Cerebellar nuclear complex (tissue), 1 donor: ENCODE measurements at places on chromosomes 4 and X.

- no peak for DNase-seq
Measured at GRCh38 chr4:144799486-144799885, 153.5 kb downstream of the HHIP start.

- no peak for DNase-seq
Measured at GRCh38 chrX:114532111-114532805, 51.6 kb upstream of the HTR2C start.

- no peak for DNase-seq
Measured at GRCh38 chr4:28469387-28469786, 1608.7 kb downstream of the STIM2 start.

GRCh38 chr4:63904201-63904600 is 505.0 kb downstream of the TECRL start:
- DNase-seq, result no peak

- no peak for DNase-seq
Measured at GRCh38 chr4:61953386-61953785, 753.3 kb downstream of the ADGRL3 start.

- DNase-seq, result peak; percentile 50
Measured at GRCh38 chr4:24794916-24795665, at the start of gene SOD3. Gene SOD3 (plus strand): TSS chr4:24795573. CDS start chr4:24799522, 3,949 bp downstream.

DNA sequence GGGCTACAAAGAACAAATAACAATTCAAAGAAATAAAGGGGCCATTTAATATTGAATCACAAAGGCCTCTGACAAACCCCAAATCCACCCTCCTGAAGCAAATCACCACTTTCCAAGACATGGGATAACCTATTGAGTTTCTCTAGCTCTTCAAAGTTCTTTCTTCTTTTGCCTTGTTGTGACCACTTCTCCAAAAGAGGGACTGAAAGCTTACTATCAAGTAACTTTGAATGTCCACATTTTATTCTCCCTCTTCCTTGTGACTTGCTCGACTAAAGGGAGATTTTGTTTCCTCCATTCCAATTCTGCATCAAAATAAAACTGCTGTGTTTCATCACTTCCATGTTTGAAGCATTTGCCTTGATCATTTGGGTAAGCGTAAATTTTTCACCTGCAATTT is 166.6 kb upstream of the SLC7A11 start:
- no peak for DNase-seq

DNA sequence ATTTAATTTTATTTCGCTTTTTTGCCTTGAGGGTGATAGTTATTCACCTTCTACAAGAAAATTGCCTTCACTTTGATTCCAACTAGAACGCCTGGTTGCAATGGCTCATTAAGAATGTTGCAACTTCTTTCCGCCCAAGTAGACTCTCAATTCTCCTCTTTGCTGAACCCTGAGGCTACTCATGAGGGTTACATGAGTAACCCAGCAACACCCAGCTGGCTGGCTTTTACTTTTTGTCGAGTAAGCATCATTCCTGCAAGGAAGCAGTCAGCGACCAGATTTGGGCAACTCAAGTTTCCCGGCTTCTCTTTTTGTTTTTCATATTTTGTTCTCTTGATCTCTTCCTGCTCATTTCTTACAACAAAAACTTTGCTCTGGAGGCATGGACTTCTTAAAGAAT is 495.4 kb downstream of the PACRGL start:
- no peak for DNase-seq

DNA sequence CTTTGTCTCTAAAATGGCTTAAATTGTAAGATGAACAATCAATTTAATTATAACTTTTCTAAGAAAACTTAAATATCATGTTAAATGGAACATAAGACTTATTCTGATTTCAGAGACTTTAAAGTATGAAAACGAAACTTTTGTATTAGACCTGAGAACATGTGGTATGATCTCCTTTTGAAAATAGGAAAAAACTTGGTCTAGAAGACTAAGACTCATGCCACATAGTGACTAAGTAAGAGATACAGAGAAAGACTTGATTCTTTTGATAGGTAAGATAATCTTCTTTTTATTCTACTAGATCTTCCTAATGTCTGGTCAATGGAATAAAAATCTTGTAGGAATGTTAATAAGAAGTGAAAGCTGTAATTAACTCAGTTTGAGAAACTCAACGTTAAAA is 326.3 kb upstream of the GRIA3 start:
- DNase-seq, result no peak

GRCh38 chr4:168847771-168848502 is 162.1 kb downstream of the CBR4 start:
- no peak for DNase-seq

GRCh38 chr4:110627977-110628662 is 5.2 kb upstream of the PITX2 start:
- no peak for DNase-seq

GRCh38 chr4:4667622-4668081 is 125.8 kb upstream of the STX18 start:
- DNase-seq, result no peak

GRCh38 chr4:110371016-110371770 is 104.8 kb upstream of the ENPEP start:
- no peak for DNase-seq

DNA sequence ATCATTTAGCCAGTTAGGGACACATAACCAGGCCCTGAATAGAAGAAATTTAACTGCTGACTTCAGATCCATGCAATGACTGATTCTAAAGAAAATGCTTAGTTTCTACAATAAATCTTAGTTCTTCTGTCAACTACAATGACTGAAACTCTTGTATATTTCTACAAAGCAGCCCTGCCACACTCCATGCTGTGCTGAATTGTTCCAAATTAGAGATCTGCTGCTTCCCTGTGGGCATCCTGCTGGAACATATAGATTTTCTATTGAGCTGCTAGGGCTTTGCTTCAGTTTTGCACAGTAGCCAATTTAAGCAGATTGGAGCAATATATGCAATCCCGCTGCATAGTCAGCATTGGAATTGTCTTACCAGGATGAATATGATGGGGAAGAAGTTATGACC is 312.8 kb upstream of the SMIM31 start:
- DNase-seq, result no peak
